Cerebellar cortex (tissue), 1 donor: ENCODE measurements at places on chromosomes 13 and 19.

GRCh38 chr19:38737281-38737865 is 6.9 kb downstream of the CAPN12 start:
- DNase-seq: no peak

GRCh38 chr19:1258707-1259205 is 10.4 kb downstream of the MIDN start:
- no peak for DNase-seq

DNA sequence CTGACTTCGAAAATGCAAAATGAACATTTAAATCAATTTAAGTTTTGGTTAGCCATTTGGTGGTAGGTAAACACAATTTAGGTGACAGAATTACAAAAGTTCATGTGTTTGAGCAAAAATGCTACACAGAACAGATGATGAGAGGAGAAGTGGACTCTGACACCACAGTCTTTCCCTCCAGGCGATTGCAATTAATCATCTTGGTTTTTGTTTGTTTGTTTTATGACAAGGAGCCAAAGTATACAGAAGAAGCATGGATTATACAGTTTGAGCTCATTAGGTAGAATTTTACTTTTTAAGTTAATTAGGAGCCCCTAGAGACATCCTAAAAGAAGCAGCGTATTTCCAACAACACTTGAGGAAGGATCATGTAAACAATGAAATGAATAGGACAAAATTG is 49.3 kb upstream of the FREM2 start:
- no peak for DNase-seq

GRCh38 chr13:49597043-49597641 is 11.8 kb upstream of the RCBTB1 start:
- no peak for DNase-seq

DNA sequence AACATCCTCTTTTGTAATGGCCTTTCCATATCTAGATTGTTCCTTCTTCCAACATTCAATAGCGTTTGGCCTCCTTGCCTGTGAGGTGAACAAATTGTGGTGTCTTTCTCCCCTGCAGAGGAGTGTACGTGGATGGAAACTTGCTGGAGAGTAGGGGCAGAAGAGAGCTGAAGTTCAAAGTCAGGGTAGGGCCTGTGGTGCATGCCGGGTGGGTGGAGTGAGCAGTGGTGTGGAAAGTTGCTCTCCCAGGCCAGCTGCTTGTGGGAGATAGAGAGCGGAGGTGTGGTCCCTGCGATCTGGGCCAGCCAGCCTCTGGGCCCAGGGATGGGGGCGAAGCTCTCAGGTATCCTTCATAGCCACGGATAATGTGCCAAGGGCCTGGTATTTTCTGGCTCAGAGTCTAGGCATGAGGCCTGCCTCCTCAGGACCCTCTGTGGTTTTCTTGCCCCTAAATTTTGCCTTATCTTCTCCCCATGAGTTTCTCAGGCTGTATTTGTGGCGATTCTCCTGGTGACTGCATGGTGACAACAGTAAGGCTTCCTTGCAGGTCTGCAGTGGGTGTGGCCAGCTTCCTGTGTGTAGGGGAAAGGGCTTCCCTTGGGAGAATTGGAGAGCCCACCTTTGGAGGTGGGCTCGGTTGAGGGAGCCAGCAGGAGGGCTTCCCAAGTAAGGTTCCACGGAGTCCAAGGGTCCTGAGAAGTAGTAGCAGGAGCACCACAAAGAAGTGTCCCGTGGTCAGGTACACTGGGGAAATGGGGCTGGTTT is 6.7 kb downstream of the RGCC start:
- no peak for DNase-seq

DNA sequence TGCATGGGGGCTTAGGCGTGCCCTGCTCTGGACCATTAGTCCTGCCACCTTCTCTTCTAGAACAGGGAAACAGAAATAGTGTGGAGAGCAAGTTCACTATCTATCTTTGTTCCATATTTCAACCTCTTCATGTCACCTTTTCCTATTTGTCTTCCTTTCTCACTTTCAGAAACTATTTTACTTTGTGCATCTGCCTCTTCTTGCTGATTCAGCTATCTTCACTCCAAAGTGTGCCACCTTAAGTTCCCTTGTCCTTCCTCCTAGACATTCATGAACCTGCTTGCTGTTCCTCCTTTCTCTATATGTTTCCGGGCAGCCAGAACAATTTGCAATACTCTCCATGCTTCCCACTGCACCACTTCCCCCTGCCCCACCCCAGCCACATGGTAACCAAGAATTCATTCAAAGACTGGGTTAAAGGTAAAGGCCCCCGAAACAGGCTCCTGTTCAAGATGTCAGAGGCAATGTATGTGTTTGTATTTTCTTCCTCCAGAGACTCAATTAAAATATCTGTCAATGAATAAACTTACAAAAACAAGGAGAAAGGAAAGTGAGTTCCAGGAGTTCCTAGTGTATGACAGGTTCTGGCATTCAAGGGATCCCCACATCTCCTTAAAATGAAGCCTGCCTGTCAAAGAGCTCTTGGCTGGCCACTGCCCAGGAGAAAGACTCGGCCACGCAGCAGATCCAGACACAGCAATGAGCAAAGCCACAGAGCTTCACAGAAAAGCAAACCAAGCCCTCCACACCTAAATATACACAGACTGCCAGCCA is 268.1 kb downstream of the DNAJC15 start:
- no peak for DNase-seq

GRCh38 chr19:31146546-31147183 is 202.6 kb downstream of the TSHZ3 start:
- no peak for DNase-seq

DNA sequence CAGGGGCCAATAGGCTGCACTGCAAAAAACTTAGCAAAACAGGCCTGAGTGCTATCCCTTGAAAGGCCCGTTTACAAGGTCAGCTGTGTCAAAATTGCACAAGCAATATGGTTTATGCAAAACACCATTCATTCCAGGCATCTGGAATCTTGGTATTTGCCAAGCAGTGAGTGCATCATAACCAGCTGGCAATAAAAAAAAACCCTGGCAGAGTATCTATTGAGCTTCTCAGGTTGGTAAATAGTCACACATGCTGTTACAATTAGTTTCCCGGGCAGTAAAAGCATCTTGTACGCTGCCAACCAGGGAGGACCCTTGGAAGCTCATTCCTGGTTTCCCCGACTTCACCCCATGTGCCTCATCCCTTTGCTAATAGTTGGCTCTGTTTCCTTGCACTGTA is 21.3 kb downstream of the ZNF77 start:
- DNase-seq: peak; percentile 39

DNA sequence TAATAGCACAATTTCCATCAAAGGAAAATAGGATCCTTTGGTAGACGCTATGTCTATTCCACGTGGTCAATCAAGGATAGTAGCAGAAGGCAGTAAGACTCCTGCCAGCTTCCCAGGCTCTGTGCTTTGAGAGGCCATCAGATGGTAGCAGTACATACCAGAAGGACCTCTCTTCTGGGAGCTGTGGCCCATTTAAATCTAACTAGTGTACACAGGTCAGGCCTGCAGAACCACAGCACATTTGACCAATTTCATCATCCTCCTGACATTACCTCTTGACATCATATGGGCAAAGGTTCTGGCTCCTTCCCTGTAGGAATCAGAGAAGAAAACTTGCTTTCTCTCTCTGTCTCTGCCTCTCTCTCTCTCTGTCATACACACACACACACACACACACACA is 229.6 kb upstream of the HTR2A start:
- no peak for DNase-seq

GRCh38 chr13:23593148-23593547 is 22.9 kb downstream of the TNFRSF19 start:
- no peak for DNase-seq

GRCh38 chr13:66102864-66103263 is 1127.3 kb downstream of the PCDH9 start:
- DNase-seq: no peak

- no peak for DNase-seq
Observed at GRCh38 chr13:34044660-34045080, 226.7 kb downstream of the RFC3 start.

DNA sequence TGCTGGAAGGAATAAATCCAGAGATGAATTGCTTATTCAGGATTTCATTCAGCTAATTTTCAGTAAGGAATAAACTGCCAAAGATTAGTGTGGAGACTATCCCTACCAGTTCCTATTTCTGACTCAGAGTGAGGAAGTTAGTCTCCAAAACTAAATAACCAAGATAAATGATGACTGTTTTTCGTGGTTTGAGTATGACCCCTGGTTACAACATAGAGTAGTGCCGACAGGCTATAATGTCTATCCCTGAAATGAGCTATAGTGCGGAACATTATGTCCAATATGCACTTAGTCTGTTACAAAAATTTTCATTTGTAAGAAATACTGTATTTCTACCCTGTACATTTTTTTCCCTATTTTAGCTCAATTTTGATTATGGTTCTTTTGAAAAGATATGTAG is 51.4 kb downstream of the NBEA start:
- no peak for DNase-seq

DNA sequence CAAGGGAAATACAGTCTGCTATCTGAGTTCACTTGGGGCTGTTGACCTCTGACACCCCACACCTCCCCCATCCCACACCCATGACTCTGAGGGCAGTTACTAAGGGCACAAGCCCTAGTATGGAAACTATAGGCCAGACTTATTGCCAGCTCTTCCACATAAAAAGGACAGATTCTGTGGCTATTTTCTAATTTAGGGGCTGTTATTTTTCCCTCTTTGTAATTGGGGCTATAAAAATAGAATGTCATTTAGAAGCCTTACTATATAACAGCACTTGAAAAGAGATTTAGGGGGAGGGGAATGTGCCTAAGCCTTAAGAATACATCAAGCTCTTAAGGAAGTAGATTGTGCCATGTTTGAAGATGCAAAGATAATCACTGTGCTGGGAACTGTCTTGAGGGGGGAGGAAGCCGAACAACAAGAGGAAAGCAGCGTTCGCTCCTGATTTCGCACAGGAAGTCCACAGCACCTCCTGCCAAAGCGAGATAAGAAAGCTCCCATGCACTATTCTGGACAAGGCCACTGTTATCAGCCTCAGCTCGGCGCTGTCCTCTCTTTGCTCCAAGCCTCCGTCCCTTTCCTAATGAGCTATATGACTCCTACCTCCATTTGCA is 86.6 kb downstream of the FLT1 start:
- no peak for DNase-seq

GRCh38 chr19:29439688-29440550 is 85.9 kb upstream of the VSTM2B start:
- DNase-seq: no peak

GRCh38 chr13:79119578-79120107 is 286.4 kb downstream of the RBM26 start:
- no peak for DNase-seq

GRCh38 chr13:21009036-21009435 is 52.4 kb downstream of the LATS2 start:
- peak; percentile 37 for DNase-seq

DNA sequence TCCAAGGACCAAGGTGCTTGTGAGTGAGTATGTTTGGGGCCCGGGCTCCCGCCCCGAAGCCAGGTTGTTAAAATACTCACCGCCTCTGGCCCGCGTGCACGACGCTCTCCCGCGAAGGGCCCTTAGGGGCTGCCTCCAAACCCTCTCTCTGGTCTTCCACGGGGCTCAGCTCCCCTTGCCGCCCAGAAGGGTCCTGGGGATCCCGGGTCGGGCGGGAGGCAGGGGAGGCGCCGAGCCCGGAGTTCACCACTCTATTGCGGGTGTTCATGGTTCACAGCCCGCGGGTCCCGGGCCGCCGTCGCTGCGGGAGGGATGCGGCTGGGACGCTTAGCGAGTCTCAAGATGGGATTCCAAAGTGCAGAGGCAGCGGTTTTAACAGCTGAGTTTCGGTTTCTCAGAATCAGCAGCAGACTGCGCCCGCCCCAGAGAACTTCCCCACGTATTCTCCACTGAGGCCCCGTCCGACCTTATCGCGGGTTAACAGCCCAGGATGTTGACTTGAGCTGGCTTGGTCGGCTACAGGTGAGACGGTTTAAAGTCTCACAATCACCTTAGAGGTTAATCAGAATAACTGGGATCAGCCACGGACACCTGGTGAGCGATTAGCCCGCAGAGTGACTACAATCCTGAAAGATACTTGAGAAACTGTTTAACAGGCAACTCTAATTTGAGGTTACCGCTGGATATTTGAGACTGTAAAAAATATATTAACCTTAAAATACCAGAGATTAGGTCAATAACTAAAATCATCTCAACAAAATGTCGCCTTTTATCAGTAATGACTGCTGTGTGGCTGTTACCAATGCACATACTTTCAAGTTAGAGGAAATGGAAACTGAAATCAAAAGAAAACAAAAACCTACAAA is at the start of gene EPSTI1:
Gene EPSTI1 (minus strand): TSS at position 344 of the 866 bp plus-strand sequence. CDS start 76 bp downstream, at position 268.
- DNase-seq: no peak

- DNase-seq: no peak
Observed at GRCh38 chr13:73242515-73243015, 183.8 kb downstream of the KLF5 start.

GRCh38 chr19:30011051-30011578 is 69.1 kb downstream of the URI1 start:
- DNase-seq: no peak

- DNase-seq: no peak
Observed at GRCh38 chr13:98752467-98753290, at the start of gene SLC15A1. Gene SLC15A1 (minus strand): TSS chr13:98752672. CDS start chr13:98752598, 74 bp downstream.

- peak; percentile 63 for DNase-seq
Observed at GRCh38 chr19:980133-980998, 3.8 kb upstream of the WDR18 start.

DNA sequence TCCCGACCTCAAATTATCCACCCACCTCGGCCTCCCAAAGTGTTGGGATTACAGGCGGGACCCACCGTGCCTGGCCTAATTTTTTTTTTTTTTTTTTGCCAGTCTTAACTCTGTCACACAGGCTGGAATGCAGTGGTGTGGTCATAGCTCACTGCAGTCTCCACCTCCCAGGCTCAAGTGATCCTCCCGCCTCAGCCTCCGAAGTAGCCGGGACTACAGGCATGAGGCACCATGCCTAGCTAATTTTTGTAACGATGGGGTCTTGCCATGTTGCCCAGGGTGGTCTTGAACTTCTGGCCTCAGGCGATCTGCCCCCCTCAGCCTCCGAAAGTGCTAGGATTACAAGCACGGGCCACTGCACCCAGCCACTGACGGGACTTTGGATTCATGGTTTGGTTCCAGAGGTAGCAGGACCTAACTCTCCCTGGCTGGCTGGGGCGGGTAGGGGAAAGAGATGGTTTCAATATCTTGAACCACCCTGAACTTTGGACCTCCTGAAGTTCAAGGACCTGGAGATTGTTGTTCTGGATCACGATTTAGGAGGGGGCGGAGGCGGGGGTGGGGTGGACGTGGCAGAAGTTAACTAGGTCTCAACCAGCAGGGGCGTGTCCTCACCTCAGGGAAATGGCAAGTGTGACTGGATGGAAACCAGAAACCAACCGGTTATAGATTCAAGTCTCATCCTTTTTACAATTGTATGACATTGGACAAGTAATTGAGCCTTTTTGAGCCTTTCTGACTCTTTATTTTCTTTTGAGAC is 40.8 kb downstream of the IER2 start:
- DNase-seq: no peak
